ENCODE measurements at places on chromosomes 11 and 22.

- no peak for DNase-seq
Measured at GRCh38 chr11:118074785-118075184, 2.1 kb upstream of the TMPRSS4 start.

- DNase-seq, result no peak
Measured at GRCh38 chr11:41895081-41895480, 435.6 kb upstream of the LRRC4C start.

DNA sequence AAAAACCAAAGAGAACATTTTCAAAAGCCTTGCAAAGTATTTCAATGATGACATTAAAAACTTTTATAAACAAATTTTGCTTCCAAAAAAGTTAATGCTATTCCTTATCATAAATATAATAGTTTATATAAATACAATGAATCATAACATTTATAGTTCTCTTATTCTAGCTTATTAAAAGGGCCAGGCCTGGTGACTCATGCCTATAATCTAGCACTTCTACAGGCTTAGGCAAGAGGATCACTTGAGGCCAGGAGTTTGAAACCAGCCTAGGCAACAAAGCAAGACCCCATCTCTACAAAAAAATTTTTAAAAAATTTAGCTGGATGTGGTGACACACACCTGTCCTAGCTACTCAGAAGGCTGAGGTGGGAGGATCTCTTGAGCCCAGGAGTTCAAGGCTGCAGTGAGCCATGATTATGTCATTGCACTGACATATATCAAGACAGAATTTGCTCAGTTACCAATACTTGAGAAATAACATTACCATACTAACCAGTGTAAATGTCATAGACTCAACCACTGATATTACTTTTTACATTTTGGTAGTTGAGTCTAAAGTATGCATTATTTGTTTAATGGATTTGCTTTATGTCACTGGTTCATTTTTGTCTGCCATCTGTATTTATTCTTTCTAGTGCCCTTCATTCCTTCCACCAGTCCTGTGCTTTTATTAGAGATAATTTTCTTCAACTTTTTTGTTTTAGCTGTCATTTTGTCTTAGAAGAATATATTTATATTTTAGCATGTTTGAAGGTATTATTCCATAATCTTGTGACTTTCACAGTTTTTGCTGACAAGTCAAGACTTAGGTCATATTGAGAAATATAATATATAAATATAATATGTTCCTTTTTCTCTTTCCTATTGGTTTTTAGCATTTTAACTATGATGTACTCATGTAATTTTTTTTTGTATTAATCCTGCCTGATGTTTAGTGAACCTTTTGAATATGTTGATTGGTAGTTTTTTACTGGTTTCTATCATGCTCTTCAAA, 56.2 kb downstream of the CYP2R1 start:
- DNase-seq, result no peak

GRCh38 chr11:74269161-74269811, 42.2 kb downstream of the P4HA3 start:
- DNase-seq, result no peak

DNA sequence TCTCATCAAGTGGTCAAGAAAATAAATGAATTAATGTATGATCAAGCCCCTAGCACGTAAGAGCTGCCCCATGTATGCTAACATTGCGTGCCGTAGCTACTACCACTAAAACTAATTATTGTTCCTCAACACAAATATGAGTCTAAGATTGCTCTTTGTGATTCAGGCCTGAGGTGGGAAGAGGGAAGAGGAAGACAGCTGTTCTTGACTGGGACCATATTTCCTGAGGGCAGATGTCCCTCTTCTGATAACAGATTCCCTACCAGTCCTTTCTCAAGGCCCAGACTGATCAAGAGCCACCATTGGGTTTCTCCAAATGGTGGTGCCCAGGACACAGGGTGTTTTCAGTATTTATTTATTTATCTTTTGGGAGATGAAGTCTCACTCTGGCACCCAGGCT, 87.2 kb upstream of the CADM1 start:
- DNase-seq, result no peak

DNA sequence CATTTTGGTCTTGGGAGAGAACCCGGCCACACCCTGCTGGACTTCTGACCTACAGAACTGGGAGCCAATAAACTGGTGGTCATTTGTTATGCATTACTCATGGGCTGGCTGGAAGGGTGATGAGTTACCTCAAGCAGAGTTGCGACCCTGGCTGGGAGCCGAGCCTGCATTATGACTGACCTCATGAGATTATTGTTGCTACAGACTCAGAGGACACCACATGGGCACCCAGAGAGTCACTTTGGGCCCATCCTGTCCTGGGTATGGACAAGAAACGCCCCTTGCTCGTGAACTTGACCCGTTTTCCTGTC, 531.7 kb downstream of the TBC1D22A start:
- no peak for DNase-seq

DNA sequence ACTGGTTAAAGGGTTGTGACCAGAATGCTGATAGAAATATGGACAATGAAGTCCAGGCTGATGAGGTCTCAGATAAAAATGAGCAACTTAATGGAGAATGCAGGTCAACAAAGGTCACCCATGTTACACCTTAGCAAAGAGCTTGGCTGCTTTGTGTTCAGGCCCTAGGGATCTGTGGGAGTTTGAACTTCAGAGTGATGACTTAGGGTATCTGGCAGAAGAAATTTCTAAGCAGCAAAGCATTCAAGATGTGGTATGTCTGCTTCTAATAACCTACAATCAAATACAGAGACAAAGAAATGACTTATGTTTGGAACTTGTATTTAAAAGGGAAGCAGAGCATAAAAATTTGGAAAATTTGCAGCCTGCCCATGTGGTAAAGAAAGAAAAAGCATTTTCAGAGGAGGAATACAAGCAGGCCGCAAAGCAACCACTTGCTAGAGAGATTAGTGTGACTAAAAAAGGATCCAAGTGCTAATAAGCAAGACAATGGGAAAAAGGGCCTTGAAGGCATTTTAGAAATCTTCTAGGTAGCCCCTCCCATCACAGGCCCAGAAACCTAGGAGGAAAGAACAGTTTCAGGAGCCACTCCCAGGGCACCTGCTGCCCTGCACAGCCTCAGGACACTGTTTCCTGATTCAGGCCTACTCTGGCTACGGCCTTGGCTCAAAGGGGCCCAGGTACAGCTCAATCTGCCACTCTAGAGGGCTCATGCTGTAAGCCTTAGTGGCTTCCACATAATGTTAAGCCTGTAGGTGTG, 41.3 kb downstream of the TNKS1BP1 start:
- DNase-seq, result no peak

DNA sequence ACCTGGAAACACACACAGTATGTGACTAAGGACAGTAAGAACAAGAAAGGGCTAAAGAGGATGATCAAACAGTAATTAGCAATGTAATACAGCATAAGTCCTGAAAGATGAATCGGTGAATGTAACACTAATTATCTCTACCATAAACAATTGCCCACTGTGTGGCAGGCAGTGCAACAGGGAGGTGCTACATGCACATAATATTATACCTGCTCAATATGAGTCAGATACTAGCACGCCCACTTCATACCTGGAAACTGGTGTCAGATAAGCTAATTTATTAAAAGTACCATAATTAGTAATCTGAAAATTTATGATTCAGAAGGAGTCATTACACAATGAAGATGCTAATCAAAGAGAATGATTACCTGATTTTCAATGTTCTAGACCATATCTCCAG, 14.9 kb downstream of the CASP12 start:
- DNase-seq, result peak; percentile 13

GRCh38 chr11:69718147-69718546, 14.3 kb upstream of the FGF19 start:
- DNase-seq, result no peak

DNA sequence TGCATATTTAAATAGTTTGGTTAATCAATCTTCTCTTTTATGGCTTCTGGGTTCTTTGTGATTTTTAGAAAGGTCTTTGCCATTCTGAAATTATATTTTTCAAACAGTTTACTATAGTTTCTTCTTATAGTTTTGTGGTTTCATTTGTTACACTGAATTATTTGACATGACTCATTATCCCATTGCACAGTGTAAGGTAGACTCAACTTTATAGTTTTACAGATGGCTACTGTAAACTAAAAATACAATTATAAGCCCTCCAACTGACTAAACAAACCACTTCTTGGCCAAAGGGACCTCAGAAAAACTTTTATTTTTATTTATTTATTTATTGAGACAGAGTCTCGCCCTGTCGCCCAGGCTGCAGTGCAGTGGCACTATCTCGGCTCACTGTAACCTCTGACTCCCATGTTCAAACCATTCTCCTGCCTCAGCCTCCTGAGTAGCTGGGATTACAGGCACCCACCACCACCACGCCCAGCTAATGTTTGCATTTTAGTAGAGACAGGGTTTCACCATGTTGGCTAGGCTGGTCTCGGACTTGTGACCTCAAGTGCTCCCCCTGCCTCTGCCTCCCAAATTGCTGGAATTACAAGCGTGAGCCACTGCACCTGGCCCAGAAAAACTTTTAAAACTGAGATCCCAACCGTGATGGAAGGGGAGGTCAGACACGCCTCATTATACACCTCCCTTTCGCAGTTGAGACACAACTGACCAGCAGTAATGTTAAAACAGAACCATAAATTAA, 14.1 kb upstream of the RAC2 start:
- DNase-seq, result no peak

- no peak for DNase-seq
Measured at GRCh38 chr11:32333320-32333991, 101.9 kb downstream of the WT1 start.

All from stimulated activated CD4-positive, alpha-beta T cell treated with anti-CD3 and anti-CD28 coated beads, Interleukin-4, amount 100 ng/mL, for 4 hours (primary cell).